Fibroblast of skin of scalp (primary cell): ENCODE measurements at places on chromosomes 2 and 18.

DNA sequence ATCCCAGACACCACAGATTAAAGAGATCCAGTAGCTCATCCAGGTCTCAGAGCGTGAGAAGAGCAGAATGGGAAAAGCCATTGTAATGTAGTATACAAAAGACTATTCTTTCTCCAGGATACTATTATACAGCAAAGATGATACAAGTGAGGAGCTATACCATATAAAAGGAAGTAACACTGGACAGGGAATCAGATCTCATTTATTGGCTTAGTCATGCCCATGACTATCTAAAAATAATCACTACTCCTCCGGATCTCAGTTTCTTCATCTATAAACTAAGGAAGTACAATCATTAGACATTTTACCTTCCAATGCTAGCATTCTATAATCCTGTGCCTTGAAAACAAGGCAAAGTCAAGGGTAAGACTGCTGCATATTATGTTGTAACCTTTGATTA, 19.4 kb downstream of the KRCC1 start:
- DNase-seq, result no peak

- DNase-seq, result peak; percentile 63
Measured at GRCh38 chr2:201926067-201926466, 107.6 kb upstream of the FZD7 start.

- peak; percentile 78 for DNase-seq
Measured at GRCh38 chr2:67503066-67503795, 106.1 kb downstream of the ETAA1 start.

DNA sequence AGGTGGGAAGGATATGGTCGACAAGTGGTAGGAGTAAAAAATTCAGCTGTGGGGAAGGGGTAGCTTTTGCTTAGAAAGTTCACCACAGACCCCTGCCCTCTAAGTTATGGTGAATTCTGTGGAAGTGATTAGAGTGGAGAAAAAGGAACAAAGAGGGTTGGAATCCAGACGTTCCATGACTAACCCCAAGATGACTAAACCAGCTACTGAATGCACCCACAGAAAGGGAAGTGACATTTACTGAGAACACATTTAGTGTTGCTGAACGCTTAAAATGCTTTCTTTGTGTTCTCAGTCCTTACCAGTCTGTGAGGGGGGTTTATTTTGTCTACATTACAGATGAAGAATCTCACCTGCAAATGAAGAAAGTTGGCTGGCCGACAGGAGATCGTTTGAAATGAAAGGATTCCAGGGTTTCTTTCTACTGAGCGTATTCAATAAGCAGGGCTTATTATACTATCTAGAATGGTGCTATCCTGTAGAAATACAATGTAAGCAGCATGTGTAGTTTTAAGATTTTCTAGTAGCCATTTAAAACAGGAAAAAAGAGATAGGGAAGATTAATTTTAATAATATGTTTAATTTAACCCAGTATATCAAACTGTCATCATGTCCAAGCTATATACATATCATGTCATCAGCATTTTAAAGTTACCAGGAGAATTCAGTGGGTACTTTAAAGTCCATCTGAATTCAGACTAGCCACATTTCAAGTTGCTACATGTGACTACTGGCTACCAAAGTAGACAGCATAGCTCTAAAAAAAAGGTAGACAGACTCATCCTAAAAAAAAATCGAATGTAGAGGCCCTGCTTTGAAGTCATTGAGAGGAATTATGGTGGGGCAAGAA, 60.1 kb downstream of the LIMS1 start:
- DNase-seq, result peak; percentile 96

DNA sequence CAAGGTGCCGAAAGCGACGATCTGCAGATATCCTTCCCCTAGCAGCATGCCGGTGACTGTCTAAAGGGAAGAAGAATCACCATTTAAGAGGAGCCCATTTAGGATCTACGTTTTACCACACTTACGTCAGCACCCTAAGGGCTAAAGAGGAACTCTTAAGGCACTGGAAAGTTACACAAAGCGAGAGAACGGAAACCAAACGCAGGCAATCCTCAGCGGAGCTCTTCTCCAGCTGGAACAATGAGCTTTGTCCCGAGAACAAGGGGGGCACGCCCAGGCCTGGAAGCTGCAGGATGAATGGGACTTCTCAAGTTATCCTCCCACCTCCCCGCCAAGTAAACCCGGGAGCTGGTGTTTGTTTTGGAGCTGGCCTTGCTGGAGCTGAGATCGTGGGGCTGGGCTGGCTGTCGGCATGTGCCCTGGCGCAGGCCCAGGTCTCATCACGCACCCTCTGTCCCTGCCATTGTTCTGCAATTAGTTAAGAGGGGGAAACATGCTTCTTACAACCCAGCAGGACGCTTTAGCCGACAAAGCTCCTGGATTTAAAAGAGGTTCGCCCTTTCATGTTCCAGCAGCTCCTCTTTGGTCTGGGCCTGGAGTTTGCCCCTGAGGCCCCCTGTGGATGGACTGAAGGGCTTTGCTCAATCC, 36.4 kb downstream of the PXDN start:
- DNase-seq, result peak; percentile 92

DNA sequence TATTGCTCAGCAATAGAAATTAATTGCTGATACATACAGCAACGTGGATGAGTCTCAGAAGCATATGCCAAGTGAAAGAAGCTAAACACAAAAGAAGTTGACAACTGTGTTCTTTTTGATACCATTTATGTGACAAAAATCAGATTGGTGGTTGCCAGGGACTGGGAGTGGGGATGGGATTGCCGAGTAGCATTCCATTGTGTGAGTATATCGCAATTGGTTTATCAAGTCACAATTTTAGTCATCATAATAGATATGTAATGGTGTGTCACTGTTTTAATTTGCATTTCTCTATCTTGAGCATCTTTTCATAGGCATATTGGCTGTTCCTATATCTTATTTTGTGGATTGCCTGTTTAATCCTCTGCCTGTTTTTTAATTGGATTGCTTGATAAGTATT, 20.9 kb downstream of the STRADB start:
- DNase-seq, result peak; percentile 18

DNA sequence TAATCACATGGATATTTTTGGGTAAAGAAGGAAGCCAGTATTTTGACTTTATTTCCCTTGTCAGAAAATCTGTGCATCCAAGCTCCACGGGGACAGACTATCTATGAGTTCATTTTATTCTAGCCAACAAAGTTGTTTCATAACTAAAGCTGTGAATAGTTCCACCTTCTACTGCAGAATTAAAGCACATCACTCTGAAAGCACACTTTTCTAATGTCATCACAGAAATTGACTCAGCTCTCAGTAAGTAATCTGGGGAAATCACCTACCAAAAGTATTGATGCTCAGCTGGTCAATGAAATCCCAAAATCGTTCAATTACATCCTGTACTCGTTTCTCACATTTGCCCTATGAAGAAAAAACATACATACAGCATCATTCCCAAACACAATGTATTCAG, 19.1 kb downstream of the IAH1 start:
- DNase-seq, result no peak

GRCh38 chr2:133264989-133265401, 303.3 kb downstream of the NCKAP5 start:
- DNase-seq, result no peak

DNA sequence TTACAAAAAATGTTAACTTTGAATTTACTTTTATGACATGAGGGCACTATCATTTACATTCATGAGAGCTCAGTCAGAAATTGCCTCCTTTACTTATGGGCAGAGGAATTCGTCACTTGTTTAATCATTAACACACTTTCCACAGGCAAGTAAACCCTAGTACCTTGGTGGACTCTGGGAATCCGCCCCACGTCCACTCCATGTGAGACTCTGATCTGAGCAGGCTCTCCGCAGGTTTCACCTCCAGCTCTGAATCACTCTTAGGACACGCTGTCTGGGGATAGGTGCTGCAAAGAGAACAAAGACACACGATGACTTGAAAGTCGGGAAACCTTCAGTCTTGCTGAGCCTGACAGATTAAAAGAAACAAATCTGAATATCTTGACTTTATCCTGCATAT, 73.6 kb downstream of the LPIN2 start:
- DNase-seq, result no peak

- no peak for DNase-seq
Measured at GRCh38 chr2:70442301-70443077, 111.1 kb downstream of the TGFA start.

DNA sequence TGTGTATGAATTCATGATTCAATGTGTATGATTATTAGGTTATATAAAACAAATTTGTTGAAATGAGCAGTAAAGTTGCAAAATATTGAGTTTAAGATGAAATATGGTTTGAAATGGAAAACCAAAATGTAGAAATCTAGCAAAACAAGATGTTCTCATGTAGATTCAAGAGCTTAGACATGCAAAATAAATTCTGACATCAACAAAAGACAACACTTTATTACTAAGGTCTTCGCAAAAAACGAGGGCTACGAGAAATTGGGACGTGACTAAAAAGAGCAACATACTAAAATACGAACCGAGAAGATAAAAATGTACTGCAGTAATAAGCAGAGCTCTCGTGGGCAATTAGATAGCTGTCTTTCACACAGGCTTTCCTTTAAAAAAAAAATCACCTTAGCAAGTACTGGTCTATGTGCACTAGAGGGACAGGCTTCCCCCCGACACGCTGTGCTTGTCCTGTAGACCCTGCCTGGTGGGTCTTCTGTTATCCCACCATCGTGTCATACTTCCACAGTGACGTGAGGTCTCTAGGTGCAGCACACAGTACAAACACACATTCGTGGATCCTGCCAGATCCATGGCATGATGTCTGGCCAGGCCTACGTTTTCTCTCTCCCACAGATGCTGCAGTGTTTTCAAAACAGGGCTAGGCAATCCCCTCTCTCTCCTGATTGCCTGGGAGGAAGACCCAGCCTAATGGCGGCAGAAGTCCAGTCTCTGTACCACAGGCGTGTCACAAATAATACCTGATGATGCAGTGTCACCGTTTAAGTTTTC, 240.8 kb downstream of the TCF4 start:
- DNase-seq, result no peak

GRCh38 chr18:38520786-38521185, 955.2 kb upstream of the CELF4 start:
- no peak for DNase-seq

DNA sequence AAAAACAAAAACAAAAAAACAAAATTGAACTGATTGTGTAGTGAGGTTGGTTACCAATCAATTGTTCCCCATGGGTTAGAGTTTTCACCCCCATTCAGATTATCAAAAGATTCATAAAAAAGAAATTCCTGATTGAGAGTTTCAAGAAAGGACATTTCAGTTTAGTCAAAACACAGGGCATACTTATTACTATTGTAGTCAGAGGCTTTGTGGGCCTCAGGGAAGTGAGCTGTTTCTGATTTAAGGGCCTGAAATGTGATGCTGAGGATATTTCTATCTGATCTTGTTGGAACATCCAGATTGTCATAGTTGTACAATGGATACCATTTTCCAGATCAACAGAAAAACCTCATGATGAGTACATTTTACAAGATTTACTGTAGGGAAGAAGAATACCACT, 368.1 kb upstream of the NETO1 start:
- DNase-seq, result no peak

- no peak for DNase-seq
Measured at GRCh38 chr2:171551836-171552235, 29.6 kb downstream of the CYBRD1 start.

DNA sequence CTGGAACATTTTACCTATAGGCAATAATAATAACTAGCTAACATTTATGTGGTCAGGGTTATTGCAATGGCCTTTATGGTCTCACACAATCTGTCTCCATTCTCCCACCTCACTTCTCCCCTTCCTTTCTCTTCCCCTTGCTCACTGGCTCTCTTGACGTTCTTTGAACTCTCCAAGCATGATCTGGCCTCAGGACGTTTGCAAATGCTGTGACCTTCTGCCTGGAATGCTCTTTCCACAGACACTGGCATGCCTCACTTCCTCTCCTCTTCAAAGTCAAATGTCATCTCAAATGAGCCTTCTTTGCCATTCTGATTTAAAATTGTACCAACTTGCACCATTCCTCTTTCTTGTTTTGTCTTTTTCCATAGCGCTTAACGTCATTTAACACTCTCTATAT, 25.3 kb upstream of the GCG start:
- no peak for DNase-seq

DNA sequence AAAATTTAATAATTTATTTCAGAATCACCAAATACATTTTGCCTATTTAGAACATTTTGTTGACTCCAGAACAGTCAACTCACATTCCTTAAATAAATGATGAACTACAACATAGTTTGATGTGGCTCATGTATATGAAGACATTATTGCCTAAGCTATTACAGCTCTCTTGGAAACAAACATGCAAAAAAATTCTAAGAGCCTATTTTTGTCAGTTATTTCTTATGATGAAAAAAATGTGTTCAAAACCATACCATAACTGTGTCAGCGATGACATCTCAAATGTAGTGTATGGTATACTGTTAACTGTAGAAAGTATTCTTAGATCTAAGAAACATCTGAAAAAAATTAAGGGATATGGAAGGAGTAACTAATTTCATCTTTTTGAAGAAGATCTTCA, 6.3 kb upstream of the EMILIN2 start:
- DNase-seq, result peak; percentile 74

GRCh38 chr2:164777847-164778461, 63.7 kb downstream of the COBLL1 start:
- DNase-seq, result no peak

- peak; percentile 53 for DNase-seq
Measured at GRCh38 chr2:138239902-138240491, 261.6 kb upstream of the SPOPL start.

DNA sequence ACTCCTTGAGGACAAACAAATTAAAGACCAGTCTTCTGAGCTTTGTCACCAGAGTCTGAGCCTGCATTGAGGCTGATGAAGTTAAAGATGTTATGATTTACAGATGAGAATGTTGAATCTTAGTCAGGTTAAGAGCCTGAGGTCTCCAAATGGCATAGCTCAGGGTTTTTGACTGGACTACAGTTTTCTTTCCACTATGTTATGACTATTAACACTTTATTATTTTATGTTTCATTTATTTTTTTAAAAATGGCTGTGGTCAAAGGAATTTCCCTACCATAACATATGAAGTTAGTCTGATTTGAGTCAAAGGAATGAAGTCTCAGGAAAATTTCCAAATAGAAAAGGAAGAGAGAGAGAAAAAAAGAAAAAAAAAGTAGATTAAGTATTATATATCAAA, 39.7 kb upstream of the CWC22 start:
- peak; percentile 86 for DNase-seq

GRCh38 chr2:18966131-18966530, 376.8 kb upstream of the NT5C1B start:
- DNase-seq, result no peak

- peak; percentile 15 for DNase-seq
Measured at GRCh38 chr2:181937473-181937872, 45.9 kb downstream of the ITPRID2 start.

GRCh38 chr2:54763636-54764291, 40.3 kb downstream of the EML6 start:
- no peak for DNase-seq

DNA sequence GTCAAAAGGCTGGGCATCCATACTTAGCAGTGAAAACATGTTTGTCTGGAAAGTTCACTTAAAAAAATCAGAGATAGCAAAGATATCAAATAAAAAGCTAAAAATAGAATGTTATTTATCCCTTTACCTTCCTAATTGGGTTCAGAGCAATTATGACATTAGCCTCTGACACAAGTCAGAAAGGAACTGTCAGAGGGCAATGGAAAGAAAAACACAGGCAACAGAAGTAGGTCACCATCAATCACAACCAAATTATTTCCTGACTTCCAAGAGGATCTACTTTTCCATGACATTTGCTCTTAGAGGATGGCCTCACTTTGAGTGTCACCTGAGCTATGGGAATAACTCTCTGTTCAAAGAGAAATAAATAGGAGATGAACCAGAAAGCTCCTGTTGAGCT, 27.5 kb downstream of the MYOM1 start:
- DNase-seq, result no peak

GRCh38 chr2:109463236-109463635, 150.5 kb downstream of the SEPTIN10 start:
- no peak for DNase-seq

GRCh38 chr2:57181315-57182038, 865.1 kb upstream of the VRK2 start:
- DNase-seq, result peak; percentile 66
